ENCODE measurements at places on chromosomes 5 and 9. TPM values are rescaled to one million over a fixed set of nuclear protein-coding genes. Genes with fewer than 3 reads are reported as not detected.

The TLX3 gene
- total RNA-seq = not detected

The PROB1 gene
- 1.2 TPM for total RNA-seq

The PCDHB14 gene
- 0.22 TPM for total RNA-seq

The ZNG1E gene
- total RNA-seq = 37.7 TPM

The GABRA1 gene
- total RNA-seq = not detected

The SCGB3A2 gene
- total RNA-seq = not detected

The TUSC1 gene
- 18.1 TPM for total RNA-seq

The NR6A1 gene
- total RNA-seq = 1.6 TPM

The WHRN gene
- 5.6 TPM for total RNA-seq

The BAAT gene
- not detected for total RNA-seq

The PPP3R2 gene
- not detected for total RNA-seq

The ZNF454 gene
- 2.7 TPM for total RNA-seq

The ALDH1A1 gene
- not detected for total RNA-seq

The IDNK gene
- total RNA-seq = 2.9 TPM

The CEP78 gene
- 14.3 TPM for total RNA-seq

The IZUMO3 gene
- total RNA-seq = not detected

The CDKN2B-AS1 gene
- 5.7 TPM for total RNA-seq

The ST8SIA4 gene
- total RNA-seq = 7.5 TPM

The FBP2 gene
- total RNA-seq = not detected

The CBY3 gene
- not detected for total RNA-seq

The TRIP13 gene
- total RNA-seq = 9.2 TPM

The HEMGN gene
- total RNA-seq = not detected

The SPATA31A3 gene
- total RNA-seq = not detected

The SPINK5 gene
- total RNA-seq = not detected
